AG20443 (cell line): ENCODE measurements at places on chromosomes 6 and 20.

- no peak for DNase-seq
These were observed 129.6 kb downstream of the CD24 start for GRCh38 chr6:106844930-106845329.

DNA sequence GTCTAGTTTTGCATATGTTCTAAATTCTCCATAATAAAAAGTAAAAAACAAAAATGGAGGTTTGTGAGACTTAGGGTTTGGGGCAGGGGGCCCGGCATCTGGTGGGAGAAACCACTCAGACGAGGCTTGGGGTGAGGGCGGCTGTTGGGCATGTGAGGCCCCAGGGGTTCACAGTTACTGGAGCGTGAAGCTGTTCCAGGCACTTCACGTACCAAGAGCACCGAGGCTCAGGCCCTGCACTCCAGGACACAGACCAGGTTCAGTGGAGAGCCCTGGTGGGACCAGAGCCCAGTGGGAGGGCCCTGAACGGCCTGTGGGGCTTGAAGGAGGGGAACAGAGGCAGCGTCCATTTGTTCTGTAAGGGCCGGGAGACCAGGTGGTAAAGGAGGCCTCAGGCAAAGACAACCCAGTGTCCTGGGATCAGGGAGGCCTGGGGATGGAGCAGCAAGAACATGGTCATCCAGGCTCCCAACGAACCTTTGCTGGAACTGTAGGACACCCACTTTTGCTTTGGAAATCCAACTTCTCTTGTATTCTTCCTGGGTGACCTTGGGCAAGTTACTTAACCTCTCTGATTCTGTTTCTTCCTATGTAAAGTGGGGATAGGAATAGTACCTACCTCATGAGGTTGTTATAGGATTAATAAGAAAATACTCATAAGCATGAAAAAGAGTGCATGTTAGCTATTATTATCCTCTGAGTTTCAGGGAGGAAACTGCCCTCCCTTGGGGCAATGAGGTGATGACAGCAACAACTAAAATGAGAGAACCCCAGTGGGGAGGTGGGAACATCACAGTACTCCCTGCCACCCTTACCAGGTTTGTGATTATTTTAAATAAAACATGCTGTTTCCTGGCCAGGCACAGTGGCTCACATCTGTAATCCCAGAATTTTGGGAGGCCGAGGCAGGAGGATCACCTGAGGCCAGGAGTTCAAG is 1.1 kb upstream of the FGD2 start:
- DNase-seq = no peak

GRCh38 chr6:94350833-94351232 is 931.5 kb upstream of the EPHA7 start:
- DNase-seq = no peak

DNA sequence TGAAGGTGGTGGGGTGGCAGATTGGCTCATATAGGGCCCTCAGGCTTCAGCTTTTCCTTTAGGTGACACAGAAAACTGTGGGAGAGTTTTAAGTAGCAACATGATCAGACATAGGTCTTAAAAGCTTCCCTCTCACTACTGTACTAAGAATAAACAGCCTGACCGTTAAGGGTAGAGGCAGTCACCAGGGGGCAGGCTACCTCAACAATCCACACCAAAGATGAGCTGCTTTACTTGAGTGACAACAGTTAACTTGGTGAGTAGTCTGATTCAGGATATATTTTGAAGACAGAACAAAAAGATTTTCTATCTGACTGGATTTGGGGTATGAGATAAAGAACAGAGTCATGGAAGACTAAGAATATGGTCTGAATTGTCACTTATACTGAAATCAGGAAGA is 193.1 kb upstream of the SHLD1 start:
- DNase-seq = peak; percentile 49

DNA sequence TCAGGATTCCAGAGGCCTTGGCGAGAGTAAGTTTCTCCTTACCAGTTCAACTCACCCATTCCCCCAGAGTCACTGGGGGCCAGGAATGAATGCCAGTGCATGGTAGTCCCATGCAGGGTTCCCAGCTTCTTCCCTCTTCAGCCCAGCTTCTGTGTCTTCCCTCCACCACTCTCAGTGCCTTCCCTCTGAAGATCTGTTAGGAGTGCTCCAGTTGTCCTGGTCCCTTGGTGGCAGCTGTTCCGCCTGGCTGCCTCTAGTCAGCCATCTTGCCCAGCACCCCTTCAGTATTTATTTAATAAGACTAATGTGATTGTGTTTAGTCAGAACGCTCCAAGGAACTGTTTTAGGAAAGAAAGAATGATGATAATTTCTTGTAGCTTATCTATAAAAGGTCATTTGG is 23.1 kb downstream of the FIG4 start:
- no peak for DNase-seq

GRCh38 chr6:165220045-165220444 is 89.4 kb downstream of the C6orf118 start:
- no peak for DNase-seq

DNA sequence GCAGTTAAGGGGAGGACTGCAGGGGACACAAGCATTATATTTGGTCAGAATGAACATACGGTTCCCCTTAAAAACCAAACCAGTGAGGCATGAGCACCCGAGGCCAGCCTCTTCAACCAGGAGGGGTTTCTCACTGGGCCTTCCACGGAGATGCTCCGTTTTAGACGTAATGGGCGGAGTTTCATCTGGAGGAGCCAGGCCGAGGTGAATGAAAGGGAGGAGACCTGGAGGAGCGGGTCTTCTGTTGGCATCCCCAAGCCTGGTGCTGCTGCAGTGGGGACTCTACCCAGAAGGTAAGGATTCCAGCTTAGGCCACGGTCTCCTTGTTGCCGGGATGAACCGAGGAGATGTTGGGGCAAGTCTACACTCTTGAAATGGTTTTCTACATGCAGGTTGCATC is 47.4 kb downstream of the ADNP start:
- DNase-seq = no peak

DNA sequence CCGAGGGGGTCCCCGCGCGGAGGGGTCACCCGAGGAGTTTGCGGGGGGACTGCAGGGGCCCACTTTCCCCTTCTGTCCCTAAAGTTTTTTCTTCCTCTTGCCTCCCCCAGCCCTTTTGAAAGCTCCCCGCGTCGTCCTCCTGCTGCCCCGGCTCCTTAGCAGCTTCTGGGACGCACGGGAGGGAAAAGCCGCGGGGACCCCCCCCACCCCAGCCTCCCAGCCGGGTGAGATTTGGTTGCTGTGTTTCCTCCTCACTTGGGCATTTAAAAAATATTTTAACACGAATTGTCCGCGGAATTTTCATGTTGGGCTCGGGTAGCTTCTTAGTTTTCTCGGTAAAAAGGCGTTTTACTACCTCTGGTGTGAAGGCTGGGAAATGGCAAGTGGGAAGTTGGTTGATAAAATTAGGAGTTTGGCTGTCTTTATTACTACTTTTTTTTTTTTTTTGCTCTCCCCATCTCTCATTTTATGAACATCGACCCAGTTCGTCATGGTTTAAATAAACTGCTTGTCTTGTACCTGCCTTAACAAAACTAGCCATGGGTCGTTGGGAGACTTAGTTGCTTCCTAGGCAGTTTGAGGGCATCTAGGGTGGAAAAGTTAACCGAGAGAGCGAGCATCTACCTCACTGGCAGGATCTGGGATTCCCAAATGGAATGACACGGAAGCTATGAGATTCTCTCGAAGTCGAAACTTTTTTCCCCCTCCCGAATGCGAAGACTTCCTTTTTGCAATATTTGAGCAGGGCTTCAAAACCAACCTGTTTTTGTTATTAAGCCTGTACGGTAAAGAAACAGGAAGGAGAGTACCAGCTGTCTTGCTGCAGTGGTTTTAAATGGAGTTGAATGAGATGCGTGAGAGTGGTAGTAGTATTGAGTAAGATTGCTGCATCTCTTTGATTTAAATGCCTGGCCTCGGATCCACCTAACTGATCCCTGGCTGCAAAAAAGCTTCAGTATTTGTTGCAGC is 868 bp downstream of the NCOA3 start:
- DNase-seq = peak; percentile 37

- peak; percentile 57 for DNase-seq
These were observed 21.5 kb upstream of the AAR2 start for GRCh38 chr20:36214684-36215256.

GRCh38 chr6:124479991-124480430 is 482.2 kb upstream of the RNF217 start:
- no peak for DNase-seq

- DNase-seq = no peak
These were observed 47.5 kb downstream of the EFCAB8 start for GRCh38 chr20:32906200-32906599.

- DNase-seq = no peak
These were observed 46.3 kb upstream of the STXBP5 start for GRCh38 chr6:147157930-147158329.

DNA sequence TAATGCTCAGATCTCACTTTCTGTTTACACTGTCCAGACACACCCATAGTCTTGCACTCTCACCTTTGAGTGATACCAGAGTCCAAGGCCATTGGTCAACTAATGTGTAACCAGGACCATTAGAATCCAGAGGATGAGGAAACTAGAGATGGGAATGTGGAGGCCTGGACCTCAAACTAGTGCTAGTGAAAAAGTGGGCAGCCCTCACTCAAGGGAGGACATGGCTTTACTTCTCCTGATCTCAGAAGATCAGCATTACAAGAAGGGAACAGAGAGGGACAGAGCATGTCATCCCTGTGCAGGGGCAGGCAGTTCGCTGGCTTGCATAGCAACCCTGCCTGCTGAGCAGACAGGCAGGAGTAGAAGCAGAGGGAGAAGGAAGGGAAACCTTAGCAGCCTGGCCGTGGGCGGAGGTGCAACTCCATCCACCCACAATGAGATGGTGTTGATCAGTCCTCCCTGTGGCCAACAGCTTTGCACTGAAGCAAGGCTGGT is 22.6 kb upstream of the XRN2 start:
- no peak for DNase-seq

GRCh38 chr20:48709058-48709691 is 118.6 kb downstream of the PREX1 start:
- no peak for DNase-seq

DNA sequence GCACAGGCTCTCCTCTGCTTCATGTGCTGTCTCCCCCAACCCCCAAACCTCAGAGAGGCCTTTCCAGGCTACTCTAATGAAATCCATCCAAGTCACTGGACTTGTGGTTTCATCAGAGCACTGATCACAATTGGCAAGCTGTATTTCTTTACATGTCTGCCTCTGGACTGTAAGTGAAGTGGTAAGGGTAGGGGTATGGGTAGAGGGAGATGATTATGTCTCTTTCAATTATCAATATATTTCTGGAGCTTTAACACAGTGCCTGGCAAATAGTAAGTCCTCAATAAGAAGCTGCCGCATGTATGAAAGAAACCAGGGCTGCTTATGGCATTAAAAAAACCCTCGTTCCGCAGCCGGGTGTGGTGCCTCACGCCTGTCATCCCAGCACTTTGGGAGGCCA is 5.4 kb downstream of the TRERF1 start:
- no peak for DNase-seq

DNA sequence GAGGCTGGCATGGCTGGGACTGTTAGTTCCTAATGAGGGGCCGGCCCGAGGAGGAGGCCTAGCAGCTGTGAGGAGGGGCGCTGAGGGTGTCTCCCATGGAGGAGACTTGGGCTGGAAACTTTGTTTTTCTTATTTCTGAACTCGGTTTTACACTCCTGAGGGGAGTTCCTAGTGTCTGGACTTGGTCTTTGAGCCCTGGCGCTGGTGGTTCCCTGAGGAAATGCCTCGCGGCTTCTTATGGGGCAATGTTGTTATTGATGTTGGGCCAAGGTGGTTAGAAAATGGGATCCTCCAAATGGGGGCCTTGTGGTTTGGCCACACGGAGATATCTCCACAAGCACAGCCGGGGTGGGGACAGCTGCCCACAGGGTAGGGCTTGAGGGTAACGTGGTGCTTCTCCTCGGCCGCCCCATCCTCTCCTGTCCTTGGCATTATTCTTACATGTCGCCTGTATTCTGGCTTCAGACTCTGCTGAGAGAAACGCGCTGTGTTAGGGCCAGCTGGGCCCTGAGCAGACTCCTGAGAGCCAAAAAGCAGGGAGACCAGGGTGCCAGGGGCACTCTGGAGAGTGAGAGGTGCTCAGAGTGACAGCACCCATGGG is 136.9 kb downstream of the FOXO3 start:
- peak; percentile 37 for DNase-seq

- no peak for DNase-seq
These were observed 1.8 kb downstream of the HSPA12B start for GRCh38 chr20:3734111-3734843.

GRCh38 chr20:38665506-38666285 is 58.6 kb upstream of the SLC32A1 start:
- DNase-seq = no peak

DNA sequence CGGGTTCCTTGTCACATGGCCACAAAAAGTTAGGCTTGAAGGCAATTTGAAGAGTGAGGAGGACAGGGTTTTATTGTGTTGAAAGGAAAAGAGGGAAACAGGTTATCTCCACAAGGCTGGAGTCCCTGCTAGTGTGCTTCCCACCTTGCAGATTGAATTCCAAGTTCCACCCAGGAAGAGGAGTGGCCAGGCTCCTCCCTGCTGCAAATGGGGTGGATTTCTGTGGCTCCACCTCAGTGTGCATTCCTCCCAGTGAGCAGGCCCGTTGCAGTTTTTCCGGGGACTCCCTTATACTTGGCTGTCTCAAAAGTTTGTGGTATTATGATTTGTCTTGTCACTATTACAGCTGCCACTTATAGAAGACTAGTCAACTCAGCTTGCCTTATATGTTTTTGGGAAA is 281.8 kb upstream of the PLCB4 start:
- no peak for DNase-seq

DNA sequence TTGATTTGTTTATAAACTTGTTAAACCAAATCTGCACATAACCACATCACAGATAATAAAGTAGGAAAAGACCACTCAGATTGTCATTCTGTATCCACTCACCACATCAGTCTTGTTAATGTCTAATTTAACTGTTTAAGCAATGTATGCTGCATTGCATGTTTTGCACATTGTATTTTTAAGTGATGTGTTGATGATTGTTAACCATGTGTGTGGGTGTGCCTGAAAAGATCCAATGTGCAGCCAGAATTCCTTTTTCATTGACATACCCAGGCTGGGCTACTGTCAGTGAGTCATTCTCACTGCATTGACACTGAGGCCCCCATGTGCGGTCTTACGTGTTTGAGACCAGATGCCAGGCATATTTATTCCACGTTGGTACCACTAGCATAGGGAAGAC is 167.3 kb downstream of the TRMT11 start:
- peak; percentile 44 for DNase-seq

GRCh38 chr6:117483004-117483644 is 650 bp downstream of the DCBLD1 start:
- DNase-seq = peak; percentile 83

DNA sequence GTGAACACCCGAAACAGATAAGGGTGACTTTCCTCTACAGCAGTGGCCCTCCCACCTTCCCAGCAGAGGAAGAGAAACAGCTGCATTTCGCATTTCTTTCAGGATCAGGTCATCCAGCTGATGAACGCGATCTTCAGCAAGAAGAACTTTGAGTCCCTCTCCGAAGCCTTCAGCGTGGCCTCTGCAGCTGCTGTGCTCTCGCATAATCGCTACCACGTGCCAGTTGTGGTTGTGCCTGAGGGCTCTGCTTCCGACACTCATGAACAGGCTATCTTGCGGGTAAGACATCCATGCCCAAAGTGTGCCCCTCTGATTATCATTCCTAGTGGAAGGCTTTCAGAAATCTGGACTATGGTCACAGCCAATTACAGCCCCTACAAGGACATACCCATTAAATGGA is 27.8 kb upstream of the MROH8 start:
- no peak for DNase-seq

- peak; percentile 54 for DNase-seq
These were observed 6.6 kb upstream of the TP53RK start for GRCh38 chr20:46695892-46696291.
